ENCODE measurements at places on chromosomes 5 and 9.
A peak's percentile ranks its signal among the peaks of the same experiment; 100 is the strongest.

DNA sequence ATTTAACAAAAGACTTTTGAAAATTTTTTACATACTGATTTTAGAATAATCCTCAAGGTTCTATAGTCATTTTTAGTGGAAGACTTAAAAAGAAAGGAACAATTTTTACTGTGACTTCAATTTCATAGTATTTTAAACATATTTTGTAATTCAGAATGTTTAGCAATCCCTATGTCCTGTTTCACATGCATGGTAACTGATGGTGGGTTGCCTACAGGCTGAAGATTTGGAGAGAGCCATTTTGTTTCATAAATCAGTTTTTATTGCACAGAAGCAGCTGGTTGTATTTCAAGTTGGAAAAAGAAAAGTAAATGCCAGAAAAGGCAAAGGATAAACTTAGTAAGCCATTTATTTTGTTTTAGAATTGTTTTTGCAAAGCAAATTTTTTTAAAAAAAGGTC, 24.0 kb downstream of the STARD4 start:
- DNase-seq: no peak

DNA sequence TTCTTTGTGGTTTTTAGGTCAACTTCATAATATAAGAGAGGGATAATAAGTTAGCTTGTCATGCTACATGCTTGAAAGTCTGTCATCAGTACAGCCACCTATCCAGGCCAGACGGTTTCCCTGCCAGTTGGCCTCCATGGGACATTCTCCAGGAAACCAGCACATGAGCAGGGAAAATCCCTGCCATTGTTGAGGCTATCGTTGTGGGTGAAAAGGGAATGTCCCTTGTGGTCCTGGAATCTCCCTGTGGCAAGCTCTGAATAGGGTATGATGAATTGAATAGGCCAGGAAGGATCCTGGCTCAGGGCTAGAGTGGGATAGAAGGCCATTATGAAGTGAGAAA, 12.3 kb downstream of the F2RL1 start:
- no peak for DNase-seq

- no peak for DNase-seq
Measured at GRCh38 chr9:137012694-137013570, 15.1 kb downstream of the ABCA2 start.

DNA sequence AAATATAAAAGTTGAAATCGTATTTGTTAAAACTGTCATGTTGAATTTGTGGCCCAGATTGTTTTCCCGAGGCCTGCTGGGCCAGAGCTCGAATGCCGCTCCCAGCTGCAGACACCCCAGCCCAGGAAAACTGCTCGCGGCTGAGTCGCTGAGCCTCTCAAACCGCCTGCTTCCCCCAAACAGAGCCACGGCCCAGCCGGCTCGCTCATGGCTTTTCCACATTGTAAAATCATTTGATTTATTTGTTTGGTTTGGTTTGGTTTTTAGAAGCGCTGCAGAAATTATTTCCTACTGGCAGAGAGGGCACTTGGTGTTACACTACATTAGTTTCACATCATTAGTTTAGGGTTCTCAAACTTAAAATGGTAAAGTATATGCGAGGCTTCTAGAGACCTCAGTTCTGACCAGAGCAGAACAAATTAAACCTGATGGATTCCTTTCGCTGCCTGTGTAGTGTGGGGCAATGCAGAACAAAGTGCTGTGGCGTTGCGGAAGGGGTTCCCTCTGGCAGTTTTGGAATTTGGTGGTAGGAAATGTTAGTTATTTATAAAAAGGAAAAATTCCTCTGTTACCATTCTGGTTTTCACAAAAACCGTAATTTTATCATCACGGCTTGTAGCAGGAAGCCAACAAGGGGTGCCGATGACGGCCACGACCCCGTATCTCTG, 156.5 kb upstream of the PITX1 start:
- no peak for DNase-seq

- no peak for DNase-seq
Measured at GRCh38 chr5:125549322-125549911, 803.0 kb upstream of the ZNF608 start.

DNA sequence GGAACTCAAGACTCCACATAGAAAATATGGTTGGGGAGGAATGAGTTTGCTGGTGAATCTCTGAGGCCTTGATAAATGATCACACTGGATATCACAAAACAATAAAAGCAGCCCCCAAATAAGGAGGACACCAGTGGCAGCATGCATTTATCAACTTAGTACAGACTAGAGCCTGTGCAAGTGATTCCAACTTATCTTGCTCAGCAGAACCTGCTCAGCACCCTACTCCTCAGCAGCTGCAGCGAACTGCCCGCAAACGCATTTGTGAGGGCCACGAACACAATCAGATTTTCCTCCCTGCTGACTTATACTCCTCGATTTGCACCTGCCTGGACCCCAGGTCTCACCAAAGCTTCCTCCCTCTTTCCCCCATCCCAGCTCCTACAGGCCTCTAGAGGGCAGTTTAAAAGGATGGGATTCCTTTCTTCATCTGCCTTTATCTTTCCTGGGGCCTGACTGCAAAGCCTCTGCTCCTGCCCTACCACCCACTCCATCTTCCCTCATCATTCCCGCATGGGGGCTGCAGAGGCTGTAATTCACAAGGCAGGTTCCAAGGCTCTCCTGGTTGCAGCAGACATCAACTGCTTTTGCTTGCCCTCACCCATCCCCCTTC, 41.2 kb downstream of the ANKS6 start:
- DNase-seq: no peak

DNA sequence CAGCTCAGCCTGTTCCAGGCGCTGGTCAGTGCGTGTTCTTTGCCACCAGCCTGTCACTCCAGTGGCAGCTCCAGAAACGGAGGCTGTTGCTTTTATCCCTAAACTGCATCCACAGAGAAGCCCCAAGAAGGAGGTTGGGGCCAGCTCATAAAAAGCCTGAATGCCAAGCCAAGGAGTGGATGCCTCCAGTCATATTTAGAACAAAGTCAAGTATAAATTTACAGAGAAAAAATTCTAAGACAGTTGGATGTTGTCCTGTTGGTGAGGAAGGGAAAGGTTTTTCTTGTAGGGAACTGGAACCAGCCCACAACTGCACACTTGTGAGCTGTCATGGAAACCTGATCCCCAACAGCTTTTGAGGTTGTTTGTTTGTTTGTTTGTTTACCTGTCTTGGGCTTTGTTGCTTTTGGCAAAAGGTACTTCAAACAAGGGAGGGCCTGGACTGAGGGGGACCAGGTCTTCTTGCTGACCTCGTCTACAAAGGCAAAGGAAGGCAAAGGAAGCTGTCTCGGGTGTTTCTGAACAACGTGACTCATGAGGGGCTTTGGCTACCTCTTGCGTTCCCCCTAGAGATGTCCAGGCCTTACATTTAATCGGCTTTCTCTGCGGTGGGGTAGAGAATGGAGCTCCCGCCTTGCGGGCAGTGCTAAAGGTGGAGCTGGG, 36.7 kb downstream of the OLFML2A start:
- no peak for DNase-seq

GRCh38 chr5:81759632-81760005, 8.7 kb upstream of the SSBP2 start:
- DNase-seq: no peak

- no peak for DNase-seq
Measured at GRCh38 chr5:83662558-83662957, 58.1 kb downstream of the HAPLN1 start.

DNA sequence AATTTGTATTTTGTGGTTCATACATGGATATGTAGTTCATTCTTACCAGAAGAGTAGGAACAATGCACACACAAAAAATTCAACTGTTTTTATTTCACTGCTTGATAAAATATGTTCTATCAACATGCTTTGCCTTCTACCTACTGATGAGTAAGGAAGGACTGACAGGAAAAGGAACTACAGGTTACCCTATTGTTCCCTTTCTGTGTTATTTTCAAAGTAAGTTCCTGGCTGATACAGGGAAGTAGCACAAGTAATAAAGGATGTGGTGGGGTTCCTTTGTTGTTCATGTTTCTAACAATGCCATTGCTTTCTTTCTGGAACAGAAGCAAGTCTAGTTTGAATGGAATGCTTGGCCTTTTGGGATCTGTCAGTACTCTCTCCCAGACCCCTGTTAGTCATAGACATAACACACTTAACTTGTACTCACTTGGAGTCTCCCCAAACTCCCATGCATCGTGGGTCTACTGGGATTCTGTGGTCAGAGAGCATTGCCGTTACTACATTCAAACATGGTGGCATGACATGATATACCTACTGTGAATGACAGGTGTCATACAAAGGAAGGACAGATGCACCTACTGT, 20.2 kb upstream of the ALDOB start:
- no peak for DNase-seq

- DNase-seq: no peak
Measured at GRCh38 chr9:35114840-35115628, 628 bp downstream of the ATOSB start.

GRCh38 chr9:36166168-36166927, 2.8 kb upstream of the CCIN start:
- peak; percentile 62 for DNase-seq

DNA sequence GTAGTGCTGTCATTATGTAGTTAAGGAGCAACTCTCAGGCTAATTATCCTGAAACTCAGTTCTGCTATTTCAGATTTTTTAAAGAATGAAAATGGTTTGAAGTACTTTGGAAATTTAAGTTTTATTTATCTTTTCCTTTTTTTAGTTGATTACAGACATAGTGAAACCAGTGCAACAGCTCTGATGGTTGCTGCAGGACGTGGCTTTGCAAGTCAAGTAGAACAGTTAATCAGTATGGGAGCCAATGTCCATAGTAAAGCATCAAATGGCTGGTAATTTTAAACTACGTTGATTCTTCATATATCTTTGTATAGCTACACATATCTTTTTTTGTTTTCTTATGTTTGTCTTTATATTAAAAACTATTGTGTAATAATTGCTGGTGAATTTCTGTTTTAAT, 34.9 kb downstream of the YTHDC2 start:
- no peak for DNase-seq

DNA sequence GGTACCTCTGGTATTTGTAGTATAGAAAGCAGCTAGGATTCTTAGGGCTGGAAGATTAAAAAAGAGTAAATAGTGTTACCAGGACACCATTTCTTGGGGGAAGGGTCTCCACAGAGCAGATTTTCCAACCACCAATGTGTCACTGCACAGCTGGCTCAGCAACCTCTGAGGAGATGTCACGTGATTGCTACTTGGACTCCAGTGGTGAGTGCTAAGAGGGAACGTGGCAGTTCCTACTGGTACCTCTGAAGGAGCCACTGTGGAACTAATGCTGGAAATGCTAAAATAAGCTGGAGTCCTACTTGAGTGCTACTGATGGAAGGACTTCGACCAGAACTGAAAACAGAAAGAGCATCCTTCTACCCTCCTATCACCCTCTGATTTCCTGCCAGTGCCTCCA, 36.1 kb upstream of the SPDL1 start:
- DNase-seq: no peak

GRCh38 chr9:10059044-10059443, 553.8 kb downstream of the PTPRD start:
- no peak for DNase-seq

DNA sequence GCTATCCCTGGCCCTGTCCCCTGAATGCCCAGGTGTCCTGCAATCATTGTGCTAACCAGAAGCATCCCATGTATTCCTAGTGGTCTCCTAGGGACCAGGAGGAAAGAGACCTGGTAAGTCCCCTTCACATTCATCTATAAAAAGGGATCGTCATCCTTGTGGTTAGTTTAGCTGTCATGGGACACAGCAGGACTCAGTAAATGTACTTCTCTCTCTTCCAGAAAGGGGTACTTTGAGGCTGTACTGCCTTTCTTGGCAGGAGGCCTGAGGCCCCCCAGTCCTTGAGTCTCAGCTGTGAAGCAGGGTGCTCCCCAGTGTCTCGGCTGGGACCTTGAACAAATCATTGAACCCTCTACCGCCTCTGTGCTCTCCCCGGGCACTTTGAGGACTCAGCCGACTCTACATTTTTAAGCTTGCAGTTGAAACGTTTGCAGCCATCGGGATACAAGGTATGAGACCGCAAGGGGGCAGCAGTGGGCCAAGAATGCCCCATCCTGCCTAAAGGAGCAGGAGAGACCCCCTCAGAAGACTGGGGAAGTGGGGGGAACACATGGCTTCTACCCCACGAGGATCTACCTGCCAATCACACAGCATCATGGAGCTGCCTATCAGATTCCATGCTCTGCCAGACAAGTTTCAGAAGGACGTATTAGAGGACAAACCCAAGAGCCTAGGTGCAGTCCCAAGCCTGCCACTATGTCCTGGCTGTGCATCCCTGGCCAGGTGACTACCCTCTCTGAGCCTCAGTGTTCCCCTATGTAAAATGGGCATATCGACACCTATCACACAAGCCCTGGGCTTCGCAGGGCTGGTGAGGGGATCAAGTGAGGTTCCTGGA, 2.4 kb upstream of the PHYKPL start:
- peak; percentile 83 for DNase-seq

GRCh38 chr5:5738797-5739489, 316.5 kb downstream of the ICE1 start:
- no peak for DNase-seq

DNA sequence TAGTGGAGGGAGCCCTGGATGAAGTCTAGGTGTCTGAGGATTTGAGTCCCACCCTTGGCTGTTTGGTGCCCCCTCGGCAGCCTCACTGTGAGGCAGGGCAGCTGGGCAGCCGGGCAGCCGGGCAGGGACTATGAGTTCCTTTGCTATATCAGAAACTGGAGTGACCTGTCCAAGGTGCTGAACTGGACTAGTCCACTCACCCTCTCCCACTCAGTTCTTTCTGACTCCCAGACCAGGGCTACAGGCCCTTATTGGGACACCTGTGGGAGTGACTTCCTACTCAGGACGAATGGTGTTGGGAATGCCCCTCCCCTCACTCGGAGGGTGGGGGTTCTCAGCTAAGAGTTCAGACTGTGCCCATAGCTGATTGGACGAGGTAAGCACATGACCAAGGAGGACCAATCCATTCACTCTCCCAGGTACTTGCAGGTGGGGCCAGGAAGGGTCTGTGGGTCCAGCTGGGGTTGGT, 34.1 kb upstream of the RAPGEF1 start:
- no peak for DNase-seq

GRCh38 chr5:90368454-90369246, 40.9 kb downstream of the CETN3 start:
- no peak for DNase-seq

DNA sequence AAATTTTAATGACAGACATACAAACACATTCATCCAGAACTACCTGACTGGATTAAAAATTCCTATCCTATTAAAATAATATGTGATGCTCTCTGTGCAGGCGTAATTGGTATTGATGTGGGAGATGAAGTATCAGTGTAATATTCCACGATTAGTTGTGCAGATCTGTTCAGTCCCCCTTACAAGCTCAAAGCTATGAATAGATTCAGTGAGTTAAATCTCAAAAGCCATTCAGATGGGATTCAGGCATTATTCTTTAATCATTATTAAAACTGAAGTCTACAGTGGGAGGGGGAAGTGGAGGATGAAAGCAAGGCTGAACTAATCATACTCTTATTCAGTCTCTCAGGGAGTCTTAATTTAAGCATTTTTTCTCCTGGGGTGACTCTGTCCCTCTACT, 855.8 kb downstream of the EFNA5 start:
- no peak for DNase-seq

DNA sequence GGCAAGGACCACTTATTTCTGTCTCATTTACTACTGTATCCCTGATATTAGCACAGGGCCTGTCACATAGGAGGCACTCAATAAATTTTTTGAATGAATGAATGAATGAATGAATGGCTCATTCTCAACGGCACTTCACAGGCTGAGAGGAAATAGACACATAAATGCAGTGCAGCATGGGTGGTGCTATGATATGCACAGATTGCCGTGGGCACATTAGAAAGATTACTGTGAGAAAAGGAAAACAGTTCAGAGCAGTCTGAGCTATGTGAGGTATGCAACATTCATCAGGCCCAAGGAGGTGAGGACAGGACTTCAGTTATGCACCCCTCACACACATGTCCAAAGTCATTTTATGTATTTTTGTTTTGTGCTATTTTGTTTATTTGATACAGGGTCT, 6.4 kb upstream of the NOL6 start:
- DNase-seq: no peak

- no peak for DNase-seq
Measured at GRCh38 chr5:126863402-126863801, 86.5 kb downstream of the LMNB1 start.

Measured in H54 (cell line).